Ovary (tissue), 10 donors: ENCODE measurements at places on chromosomes 6 and 20. TPM values are rescaled to one million over a fixed set of nuclear protein-coding genes. Genes with fewer than 3 reads are reported as not detected.

The TM9SF4 gene
- 44.5 TPM for total RNA-seq

The JAG1 gene
- total RNA-seq, result 50.0 TPM

The RIPOR2 gene
- total RNA-seq, result 7.6 TPM

The C6orf52 gene
- not detected for total RNA-seq

The KHDC1 gene
- 2.8 TPM for total RNA-seq

The ASIP gene
- 34.5 TPM for total RNA-seq

The SLC16A10 gene
- 3.6 TPM for total RNA-seq

The GHRH gene
- not detected for total RNA-seq

The SSTR4 gene
- total RNA-seq, result not detected

The IRF4 gene
- 0.57 TPM for total RNA-seq

The FAM8A1 gene
- 31.0 TPM for total RNA-seq

The C6orf15 gene
- total RNA-seq, result not detected

The SLC22A7 gene
- not detected for total RNA-seq

The HS3ST5 gene
- total RNA-seq, result not detected

The SLC17A9 gene
- 4.7 TPM for total RNA-seq

The EPB41L1 gene
- total RNA-seq, result 67.0 TPM

The GSTA2 gene
- total RNA-seq, result not detected

The NAA20 gene
- total RNA-seq, result 47.2 TPM

The RIN2 gene
- total RNA-seq, result 43.1 TPM

The IL20RA gene
- total RNA-seq, result 5.4 TPM

The SRSF6 gene
- total RNA-seq, result 77.9 TPM

The ENPP5 gene
- total RNA-seq, result 8.5 TPM

The SCUBE3 gene
- total RNA-seq, result 0.18 TPM

The PTGIS gene
- 160 TPM for total RNA-seq

The CCM2L gene
- 6.5 TPM for total RNA-seq

The SRMS gene
- total RNA-seq, result not detected

The CLVS2 gene
- not detected for total RNA-seq

The C6orf58 gene
- total RNA-seq, result 0.74 TPM

The MRPL14 gene
- 24.4 TPM for total RNA-seq

The MPC1 gene
- total RNA-seq, result 37.4 TPM

The HSPA1L gene
- 5.6 TPM for total RNA-seq

The LHFPL5 gene
- not detected for total RNA-seq

The PLN gene
- 4.8 TPM for total RNA-seq

The GRIK2 gene
- total RNA-seq, result 2.5 TPM

The COL9A3 gene
- 2.2 TPM for total RNA-seq

The BANF2 gene
- total RNA-seq, result not detected

The MOXD1 gene
- total RNA-seq, result 1.5 TPM

The THEMIS gene
- 0.42 TPM for total RNA-seq

The EPPIN gene
- not detected for total RNA-seq

The ARFGAP1 gene
- 80.2 TPM for total RNA-seq

The HDGFL1 gene
- total RNA-seq, result not detected

The PROKR2 gene
- not detected for total RNA-seq

The MTFR2 gene
- total RNA-seq, result 0.60 TPM

The ZNF337 gene
- total RNA-seq, result 23.0 TPM

The MATN4 gene
- not detected for total RNA-seq
